ENCODE measurements at places on chromosomes 7 and 10.

- DNase-seq = no peak
Observed at GRCh38 chr7:25122373-25122772, 2.7 kb downstream of the CYCS start.

DNA sequence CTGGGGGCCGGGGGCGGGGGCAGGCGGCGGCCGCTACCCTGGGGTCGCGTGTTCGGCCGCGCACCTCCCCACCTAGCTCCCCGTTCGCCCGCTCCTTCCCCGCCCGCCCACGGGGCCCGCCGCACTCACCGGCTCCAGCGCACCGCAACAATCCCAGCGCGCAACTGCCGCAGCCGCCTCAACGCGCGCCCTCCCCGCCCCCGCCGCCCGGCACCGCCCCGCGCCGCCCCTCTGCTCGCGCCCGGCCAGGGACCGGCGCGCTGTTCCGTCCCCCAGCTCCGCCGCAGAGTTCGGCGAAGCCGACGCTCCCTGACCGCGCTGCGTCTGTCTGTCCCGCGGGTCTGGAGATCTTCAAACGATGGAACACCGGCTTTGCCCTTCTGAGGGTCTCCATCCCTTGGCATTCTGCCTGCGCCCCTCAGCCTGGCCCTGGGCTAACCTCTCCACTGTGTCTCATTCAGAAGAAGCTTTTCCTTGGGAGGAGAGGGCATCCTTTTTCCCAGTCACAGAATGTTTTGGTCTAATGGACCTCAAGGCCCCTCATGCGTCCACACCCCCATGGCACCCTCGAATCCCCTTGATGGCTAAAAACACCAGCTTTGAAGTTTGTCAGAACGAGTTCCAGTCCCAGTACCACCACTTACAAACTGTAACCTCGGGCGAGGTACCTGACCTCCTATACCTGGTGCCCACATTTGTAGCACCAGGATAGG lies at the start of gene NT5C2:
Gene NT5C2, minus strand, starts transcription at position 166 of the 713 bp plus-strand sequence. CDS start 18,314 bp downstream, outside the sequence.
- DNase-seq = no peak

GRCh38 chr7:70097645-70098044 lies 499.4 kb downstream of the AUTS2 start:
- DNase-seq = no peak

- DNase-seq = no peak
Observed at GRCh38 chr7:45648671-45648995, 74.5 kb downstream of the ADCY1 start.

DNA sequence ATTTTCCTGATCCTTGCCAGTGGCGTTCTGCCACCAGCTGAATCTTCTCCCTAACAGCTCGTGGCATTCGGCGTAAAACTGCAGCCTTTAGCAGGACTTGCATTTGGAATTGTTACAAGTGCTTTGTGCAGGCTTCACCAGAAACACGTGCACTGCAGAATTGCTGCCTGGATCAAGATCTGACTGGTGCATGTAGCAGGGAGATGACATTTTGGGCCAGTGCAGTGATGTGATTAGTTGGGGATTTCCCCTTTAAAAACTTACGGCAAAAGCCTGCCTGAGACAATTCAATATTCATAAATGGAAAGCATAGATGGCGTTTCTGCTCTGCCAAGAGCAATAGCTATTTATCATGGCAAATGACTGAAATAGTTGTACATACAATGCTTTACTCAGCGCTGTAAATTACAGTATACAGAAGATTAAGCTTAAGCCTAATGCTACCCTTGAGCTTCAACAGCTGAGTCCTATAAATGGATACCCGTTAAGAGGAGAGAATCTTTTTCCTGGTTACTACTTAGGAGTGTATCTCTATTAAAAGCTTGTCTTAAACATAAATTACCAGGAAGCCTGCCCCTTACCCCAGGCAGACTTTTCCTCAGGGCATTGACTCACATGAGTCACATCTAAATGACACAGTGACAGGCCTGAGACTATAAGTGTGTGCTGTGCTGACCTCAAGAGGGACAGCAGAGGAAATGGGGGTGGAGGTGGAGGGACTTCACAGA lies 106.3 kb downstream of the ATXN7L1 start:
- no peak for DNase-seq

DNA sequence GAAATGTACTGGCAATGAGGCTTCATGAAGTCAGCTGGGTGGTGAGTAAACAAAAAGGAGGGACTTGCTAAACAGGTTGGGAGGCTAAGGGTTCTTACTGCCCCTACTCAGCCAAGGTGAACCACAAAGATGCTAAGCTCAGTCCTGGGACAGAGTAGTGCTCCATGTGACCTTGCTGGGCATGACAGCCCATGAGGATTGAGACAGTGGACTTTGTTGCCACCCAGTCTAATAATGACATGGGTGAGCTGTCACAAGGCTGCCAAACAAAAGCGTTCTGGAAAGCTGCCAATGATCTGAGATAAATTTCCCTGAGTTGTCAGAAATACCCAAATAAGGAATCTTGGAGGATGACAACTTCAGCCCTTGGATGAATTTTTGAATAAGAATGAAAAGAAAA lies 75.2 kb downstream of the CLEC2L start:
- no peak for DNase-seq

- no peak for DNase-seq
Observed at GRCh38 chr10:119536508-119537025, 6.0 kb downstream of the RGS10 start.

- DNase-seq = no peak
Observed at GRCh38 chr10:37975401-37975991, 951 bp downstream of the ZNF25 start.

Data from epithelial cell of prostate (primary cell).